ENCODE measurements at places on chromosomes 13 and 19.

GRCh38 chr13:102470283-102470917, 68.6 kb upstream of the FGF14 start:
- no peak for DNase-seq

GRCh38 chr19:940591-941291, 14.9 kb downstream of the ARID3A start:
- peak; percentile 48 for DNase-seq

DNA sequence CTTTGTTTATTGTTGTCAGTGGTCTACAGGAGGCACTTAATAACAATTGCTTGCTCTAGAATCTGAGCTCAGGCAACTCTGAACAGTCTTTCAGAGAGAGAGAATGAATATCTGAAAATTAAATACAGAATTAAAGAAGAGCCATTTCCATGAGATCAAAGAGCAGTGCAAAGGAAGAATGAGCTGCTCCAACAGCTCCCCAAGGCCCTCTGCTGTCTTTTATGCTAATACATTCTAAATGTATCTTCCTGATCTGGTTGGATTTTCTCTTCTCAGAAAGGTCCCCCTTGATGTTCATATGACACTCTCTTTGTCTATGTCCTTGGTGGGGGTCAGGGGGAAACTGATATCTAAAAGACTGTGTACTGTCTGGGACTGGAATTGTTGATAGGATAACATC, 1029.6 kb downstream of the PCDH9 start:
- DNase-seq: no peak

- no peak for DNase-seq
Observed at GRCh38 chr19:30557212-30557611, 185.0 kb downstream of the ZNF536 start.

- no peak for DNase-seq
Observed at GRCh38 chr19:3690551-3691371, 9.5 kb downstream of the PIP5K1C start.

GRCh38 chr13:75326173-75327134, 155.5 kb downstream of the TBC1D4 start:
- DNase-seq: peak; percentile 8

- no peak for DNase-seq
Observed at GRCh38 chr19:6807291-6807690, 34.8 kb downstream of the VAV1 start.

- no peak for DNase-seq
Observed at GRCh38 chr19:40596608-40597328, 4.4 kb upstream of the LTBP4 start.

DNA sequence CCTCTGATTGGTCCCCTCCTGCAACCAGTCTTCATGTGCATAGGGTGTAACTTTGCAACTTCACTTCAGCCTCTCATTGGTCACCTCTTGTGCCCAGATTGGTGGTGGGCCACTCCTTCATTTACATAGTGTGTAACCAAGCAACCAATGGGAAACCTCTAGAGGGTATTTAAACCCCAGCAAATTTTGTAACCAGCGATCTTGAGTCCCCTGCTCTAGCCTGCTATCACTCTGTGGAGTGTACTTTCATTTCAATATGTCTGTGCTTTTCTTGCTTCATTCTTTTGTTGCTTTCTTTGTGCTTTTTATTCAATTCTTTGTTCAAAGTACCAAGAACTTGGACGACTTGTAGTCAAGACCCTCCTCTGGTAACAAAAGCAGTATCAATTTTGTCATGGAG, 1336.9 kb upstream of the SPRY2 start:
- no peak for DNase-seq

GRCh38 chr13:54078271-54078870, 1049.8 kb downstream of the OLFM4 start:
- DNase-seq: no peak

GRCh38 chr19:2474232-2475017, 1.5 kb upstream of the GADD45B start:
- DNase-seq: peak; percentile 81

DNA sequence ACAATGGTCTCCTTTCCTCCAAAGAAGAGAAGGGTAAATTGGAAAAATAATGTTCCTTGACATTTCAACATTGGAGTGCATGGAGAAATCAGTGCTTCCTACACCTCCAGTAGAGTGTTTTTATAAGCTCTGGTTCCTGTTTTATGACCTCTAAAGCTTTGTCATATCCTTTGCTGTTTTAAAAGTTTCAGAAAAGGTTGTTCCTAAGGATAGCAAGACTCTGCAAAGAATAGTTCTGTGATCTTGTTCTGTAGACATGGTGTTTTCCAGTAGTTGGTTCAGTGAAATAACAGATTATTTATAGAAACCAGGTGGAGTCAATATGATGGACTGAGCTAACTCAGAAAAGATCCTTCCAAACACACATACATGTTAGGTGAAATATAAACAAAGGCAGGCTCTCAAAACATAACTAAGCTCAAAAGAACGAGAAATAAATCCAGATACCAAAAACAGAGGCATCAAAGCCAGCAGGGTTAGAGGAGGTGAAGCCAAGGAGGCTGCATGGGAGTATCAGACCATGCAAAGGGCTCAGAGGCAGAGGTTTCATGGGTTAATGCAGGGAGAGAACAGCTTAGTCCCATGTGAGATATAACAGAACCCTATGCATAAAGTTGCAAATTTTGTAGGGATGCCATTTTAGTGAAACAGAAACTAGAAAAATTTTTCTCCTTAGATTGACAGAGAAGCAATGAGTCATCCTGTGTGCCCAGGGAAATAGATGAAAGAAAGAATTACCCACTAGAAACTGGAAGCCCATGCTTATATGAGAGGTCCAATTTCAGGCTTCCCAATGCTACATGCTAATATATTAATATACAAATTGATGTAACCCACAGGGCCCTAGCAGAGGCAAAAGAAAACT, 44.3 kb downstream of the SHISA2 start:
- DNase-seq: no peak

DNA sequence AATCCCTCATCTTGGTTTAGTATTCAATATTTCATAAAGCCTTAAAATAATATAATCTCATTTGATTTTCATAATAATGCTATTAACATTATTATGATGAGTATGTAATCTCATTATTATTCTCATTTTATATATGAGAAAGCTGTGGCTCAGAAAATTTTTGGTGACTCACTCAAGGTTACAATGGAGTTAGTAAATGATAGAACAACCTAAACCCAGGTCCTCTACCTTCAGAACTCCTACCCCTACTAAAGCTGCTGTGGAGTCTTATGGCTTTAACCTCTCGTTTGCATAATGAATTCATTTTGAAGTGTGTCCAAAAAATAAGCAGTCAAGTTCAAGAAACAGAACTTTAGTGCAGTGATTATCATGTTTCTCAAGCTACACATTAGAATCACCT, 226.3 kb downstream of the TBC1D4 start:
- no peak for DNase-seq

DNA sequence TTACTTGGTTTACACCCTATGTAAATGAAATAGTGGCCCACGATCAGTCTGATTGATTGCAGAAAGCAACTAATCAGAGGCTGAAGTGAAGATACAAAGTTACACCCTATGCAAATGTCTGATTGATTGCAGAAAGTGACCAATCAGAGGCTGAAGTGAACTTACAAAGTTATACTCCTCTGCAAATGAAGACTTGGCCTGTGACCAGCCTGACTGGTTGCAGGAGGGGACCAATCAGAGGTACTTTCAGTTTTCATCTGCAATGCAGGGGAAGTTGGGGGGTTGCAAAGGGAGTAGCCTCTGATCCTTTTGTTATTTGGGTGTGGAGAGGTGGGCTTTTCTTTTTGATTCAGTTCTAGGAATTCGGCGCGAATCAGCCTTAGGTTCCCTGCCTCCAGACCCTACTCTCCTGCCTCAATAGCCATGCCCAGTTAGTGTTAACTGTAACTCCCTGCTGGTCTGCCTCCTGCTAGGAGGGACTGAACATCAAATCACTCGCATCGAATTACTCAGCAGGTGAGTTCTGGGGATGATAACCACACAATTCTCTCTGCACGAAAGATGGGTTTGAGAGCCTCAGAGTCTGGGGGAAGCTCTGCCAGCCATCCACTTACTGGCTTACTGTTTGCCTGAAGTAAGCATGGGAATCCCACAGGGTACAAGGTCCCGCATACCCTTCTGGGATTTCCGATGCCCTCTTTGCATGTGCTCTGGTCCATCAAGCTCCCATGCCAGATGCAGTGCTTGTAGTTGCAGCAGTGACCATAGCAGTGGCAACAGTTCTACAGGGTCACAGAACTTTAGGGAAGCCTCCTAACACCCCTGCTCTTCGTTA, 7.5 kb downstream of the ARL11 start:
- DNase-seq: peak; percentile 10

DNA sequence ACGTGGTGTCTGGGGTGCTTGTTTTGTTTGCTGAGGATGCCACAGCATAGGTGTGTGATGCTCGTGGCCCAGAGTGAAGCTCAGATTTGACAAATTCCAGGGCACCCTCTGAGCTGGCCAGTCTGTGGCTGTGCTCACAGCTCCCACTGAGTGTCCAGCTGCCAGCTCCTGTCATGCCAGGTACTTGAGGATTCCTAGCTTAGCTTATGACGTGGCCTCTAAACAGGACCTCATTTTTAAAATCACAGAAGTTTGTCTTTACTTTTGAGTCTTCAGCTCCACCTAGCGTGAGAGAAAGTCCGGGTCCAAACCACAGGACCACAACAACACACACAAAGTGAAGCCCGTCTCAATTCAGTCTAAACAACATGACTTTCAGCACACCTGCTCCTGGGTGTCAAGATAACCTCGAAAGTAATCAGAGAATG, 117.3 kb downstream of the RAB20 start:
- no peak for DNase-seq

DNA sequence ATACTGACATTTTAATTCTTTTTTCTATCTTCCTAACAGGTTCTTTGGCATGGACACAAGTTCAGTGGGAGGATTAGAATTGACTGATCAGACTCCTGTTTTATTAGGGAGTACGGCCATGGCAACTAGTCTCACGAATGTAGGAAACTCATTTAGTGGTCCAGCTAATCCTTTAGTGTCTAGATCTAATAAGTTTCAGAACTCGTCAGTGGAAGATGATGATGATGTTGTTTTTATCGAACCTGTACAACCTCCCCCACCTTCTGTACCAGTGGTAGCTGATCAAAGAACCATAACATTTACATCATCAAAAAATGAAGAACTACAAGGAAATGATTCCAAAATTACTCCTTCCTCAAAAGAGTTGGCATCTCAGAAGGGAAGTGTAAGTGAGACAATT, 34.5 kb downstream of the ZMYM2 start:
- DNase-seq: no peak

GRCh38 chr13:96214824-96215445, 125.0 kb downstream of the HS6ST3 start:
- no peak for DNase-seq

GRCh38 chr13:86608701-86609100, 809.5 kb upstream of the SLITRK6 start:
- no peak for DNase-seq

DNA sequence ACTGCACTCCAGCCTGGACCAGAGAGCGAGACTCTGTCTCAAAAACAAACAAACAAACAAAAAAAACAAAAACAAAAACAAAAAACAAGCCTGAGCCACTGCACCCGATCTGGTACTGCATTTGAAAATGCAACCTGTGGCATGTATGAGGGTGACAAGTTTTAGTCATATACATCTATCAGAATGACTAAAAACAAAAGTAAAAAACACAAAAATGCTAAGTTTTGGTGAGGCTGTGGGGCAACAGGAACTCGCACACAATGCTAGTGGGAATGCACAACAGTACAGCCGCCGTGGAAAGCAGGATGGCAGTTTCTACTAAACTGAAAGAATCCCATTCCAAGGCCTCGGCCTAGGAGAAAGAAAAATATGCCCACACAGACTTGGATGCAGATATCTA, 7.8 kb downstream of the EBPL start:
- no peak for DNase-seq

Measured in stimulated activated CD8-positive, alpha-beta memory T cell treated with anti-CD3 and anti-CD28 coated beads, Interleukin-12 subunit alpha, Interleukin-12 subunit beta, amount 100 ng/mL, for 1 hour (primary cell).